ENCODE measurements at places on chromosomes 12 and 14.

DNA sequence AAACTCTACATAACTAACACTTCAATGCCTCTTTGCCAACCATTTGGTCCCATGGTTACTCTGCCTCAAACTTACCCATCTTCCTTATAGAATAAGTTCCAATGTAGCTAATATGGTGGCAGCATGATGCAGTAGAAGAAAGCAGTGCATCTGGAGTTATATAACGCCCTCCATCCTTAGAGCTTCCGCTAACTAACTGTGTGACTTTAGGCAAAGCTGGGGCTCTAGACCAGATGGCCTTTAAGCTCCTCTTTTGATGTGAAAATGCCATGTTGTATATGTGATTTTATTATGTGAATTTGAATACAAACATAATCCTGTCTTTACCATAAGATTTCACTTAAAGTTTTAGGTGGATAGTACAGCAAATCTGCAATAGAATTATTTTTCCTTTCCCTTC is 6.1 kb downstream of the ABCD2 start:
- no peak for DNase-seq

GRCh38 chr12:63304887-63305316 is 153.9 kb upstream of the AVPR1A start:
- DNase-seq, result no peak

- no peak for DNase-seq
Observed at GRCh38 chr12:41264281-41264680, 76.2 kb downstream of the PDZRN4 start.

DNA sequence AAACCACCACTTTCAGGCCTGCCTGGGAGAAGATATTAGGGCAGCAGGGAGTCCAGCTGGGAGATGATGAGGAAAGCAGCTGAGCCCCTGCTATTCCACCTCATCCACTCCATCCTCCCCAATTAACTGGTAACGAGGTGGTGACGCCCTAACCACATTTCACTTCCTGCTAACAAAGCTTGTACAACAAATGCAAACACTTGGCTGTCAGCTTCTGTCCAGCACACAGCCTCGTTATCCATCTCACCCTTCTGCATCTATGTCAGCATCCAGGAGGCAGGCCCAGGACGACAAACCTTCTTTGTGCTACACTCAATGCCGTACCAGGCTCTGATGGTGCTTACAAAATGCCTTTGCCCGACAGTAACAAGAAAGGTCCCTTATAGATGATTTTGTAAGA is 225.4 kb downstream of the APAF1 start:
- DNase-seq, result peak; percentile 41

DNA sequence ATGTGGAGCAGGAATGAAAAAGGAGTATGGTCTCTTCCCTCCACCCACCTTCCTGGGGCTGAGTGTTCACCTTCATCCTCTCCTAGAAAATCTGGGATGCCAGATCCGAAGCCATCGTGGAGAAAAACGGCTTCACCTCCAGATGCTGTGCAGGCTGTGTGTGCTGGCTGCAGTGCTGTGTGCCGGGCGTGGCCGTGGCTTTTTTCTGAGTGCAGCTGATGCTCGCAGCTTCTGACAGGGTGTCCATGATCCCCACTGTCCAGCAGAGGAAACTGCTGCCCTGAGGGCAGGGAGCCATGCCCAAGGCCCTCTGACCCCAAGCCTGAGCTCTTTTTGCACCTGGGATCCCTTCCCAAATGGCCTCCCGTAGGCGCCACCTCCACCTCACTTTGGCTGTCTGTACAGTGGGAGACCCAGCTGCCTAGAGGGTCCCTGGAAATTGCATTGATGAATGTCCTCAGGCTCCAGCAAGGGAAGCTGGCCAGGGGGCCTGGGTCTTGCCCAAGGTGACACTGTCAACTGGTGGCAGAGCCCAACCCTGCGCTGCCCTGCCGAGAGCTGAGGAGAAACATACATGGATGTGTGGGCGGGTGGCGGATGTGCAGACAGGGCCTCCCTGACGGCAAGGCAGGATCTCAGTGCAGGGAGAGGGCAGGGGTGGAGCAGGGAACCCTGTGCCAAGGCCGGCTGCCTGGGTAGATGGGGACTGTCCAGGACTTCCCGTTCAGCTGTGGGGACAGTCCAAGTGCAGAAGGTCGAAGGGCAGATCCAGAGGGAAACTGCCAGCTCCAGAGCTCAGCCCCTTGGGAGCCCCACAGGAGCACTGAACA is 53.3 kb downstream of the BEGAIN start:
- DNase-seq, result no peak

- peak; percentile 96 for DNase-seq
Observed at GRCh38 chr14:24911324-24912109, 138.4 kb downstream of the STXBP6 start.

GRCh38 chr14:21724090-21724973 is 50.7 kb upstream of the OR4E1 start:
- DNase-seq, result no peak

DNA sequence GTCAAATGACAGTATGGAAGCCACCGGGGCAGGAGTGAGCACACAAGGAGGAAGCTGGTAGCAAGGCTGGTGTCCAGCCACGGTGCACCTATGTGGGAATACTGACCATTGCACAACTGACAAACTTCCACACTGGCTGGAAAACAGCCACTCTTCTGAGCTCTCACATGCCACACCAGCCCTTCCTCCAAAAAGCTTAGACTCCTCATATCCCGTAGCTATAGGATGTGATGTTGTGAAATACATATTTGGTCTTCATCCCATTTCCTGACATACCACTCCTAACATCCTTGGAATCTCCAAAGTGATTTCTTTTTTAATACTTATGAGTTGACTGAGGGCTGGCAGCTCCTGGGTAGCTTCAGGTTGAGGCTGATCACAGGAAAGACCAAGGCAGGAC is 103.6 kb downstream of the NTF3 start:
- DNase-seq, result no peak

- DNase-seq, result no peak
Observed at GRCh38 chr14:89844508-89844907, 110.0 kb downstream of the EFCAB11 start.

- DNase-seq, result no peak
Observed at GRCh38 chr14:100662879-100663760, 63.6 kb upstream of the DLK1 start.

GRCh38 chr12:103930787-103931735 is 851 bp downstream of the HSP90B1 start:
- DNase-seq, result no peak

- no peak for DNase-seq
Observed at GRCh38 chr12:78430551-78430950, 434.0 kb upstream of the SYT1 start.

DNA sequence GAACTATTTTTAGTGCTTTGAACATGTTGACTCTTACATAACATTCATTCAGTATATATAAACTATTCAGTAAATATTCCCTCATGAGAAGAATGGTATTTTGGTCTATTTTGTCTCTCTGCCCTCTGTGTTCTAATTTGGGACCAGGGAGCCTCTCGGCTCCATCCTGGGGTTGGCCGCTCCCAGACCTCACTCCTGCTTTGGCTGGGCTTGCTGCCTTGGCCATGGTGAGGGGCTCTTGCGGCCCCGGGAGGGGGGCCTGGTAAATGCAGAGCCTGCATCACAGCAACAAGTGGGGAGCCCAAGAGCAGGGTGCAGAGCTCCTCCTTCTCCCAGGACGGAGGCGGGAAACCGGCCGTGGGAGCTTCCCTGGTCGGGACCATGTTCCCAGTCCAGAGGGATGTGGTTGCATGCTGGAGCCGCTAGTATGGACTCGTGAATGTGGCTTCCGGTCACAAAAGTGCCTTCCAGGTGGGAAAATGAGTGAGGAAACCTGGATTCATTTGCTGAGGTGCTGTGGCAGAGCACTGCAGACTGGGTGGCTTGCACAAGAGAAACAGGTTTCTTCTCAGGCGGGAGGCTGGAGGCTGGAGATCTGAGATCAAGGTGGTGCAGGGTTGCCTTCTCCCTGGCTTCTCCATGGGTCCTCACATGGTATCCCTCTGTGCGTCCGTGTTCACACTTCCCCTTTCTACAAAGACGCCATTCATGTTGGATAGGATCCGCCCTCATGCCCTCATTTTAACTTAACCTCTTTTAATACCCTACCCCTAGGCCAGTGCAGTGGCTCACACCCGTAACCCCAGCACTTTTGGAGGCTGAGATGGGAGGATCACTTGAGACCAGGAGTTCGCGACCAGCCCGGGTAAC is 250.2 kb downstream of the CACNA1C start:
- DNase-seq, result no peak

DNA sequence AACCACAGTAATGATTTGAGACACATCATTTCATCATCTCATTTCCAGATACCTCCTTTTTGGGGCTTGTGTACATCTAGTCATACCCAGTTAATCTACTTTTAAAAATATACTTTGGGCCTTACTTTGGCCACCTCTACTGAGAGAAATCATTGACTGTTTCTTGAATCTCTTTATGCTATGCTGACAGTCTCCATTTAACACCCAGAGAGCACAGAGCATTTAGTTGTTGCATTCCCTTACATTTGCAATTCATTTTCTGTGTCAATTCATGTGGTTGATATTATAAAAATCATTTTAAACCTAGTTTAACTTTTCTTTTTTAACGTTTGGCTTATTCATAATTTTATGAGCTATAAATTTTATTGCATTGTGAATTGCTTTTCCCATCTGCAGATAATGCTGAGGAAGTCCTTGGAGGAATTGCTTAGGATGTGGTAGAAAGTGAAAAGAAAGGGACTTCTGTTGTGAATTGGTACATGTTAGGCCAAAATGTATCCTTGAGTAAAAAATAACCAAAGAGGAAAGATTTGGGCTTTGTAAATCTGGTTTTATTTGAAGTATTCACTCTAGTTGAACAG is 17.0 kb upstream of the SLC15A5 start:
- no peak for DNase-seq

GRCh38 chr12:129150721-129151120 is 297.4 kb downstream of the GLT1D1 start:
- no peak for DNase-seq

GRCh38 chr12:12327802-12328201 is 22.2 kb downstream of the MANSC1 start:
- peak; percentile 80 for DNase-seq

- no peak for DNase-seq
Observed at GRCh38 chr14:64554556-64554955, 4.8 kb downstream of the PPP1R36 start.

DNA sequence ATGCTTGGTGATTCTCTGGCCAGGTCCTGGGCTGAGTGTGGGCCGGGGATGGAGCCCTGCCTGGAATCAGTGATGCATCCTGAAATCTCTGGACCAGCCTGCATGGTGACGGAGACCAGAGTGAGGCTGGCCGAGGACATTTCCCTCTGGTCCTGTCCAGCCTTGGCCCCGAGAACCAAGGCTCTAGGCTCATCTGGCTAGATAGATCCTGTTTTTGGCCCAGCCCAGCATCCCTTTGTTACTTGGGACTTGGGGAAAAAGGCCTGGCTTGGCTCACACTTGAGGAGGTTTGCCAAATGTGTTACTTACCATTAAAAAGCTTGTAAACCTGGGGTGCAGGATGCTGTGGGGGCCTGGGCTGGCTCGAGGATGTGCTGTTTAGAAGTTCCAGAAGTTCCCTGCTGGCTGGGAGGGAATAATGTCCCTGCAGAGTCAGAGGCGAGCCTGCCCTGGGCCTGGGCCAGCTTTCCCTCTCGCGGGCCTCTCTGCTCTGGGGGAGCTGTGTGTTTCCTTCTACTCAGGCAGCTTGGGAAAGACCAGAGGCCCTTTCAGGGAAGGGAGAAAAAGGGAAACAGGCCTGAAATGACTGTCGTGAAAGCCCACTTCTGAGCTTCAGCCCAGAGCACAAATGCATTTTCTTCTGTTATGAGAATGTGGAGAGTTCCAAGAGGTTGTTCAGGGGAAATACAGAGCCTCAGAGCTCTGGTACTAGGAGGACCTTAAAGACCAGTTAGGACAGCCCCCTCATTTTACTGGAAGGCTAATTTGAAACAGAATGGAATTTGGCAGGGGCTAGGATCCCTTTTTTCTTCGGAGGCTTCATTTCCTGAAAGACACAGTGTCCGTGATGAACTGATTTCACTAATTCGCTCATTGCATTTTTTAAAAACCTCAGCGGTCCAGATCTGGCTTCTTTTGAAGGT is 47.2 kb upstream of the CTDSP2 start:
- DNase-seq, result no peak

DNA sequence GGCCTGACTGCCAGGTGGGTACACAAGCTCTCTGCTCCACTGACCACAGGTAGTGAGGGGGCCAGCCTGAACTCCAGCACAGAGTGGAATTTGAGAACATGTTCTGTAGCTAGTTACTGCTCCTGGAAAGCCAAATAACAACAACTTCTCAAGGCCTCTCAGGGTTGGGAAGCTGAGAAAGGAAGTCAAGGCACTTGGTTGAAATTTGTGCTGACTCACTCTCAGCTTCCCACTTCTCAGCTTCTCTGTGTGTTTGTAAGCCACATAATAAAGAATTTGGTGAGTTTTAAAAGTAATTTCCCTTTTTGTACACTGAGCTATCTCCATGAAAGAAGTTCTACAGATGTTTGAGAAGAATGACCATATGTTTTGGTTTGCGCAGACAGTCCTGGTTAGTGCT is 234.9 kb downstream of the KTN1 start:
- no peak for DNase-seq

GRCh38 chr14:89669193-89669592 is 252.2 kb upstream of the FOXN3 start:
- DNase-seq, result no peak

DNA sequence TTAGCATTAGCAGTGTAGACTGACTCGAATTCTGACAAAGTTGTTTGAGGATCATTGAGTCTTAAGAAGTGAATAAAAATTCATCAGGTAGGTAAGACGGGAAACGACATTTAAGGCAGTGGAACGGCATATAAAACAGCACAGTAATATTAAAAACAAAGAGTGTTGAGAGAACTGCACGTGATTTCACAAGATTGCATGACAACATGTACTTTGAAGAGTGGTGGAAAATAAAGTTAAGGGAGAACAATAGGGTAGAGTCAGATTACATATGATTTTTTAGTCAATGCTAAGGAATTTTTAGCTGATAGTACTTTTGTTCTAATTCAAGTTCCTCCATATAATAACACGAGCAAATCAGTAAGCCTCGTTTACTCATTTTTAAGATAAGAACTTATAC is 115.4 kb downstream of the SOX5 start:
- no peak for DNase-seq

DNA sequence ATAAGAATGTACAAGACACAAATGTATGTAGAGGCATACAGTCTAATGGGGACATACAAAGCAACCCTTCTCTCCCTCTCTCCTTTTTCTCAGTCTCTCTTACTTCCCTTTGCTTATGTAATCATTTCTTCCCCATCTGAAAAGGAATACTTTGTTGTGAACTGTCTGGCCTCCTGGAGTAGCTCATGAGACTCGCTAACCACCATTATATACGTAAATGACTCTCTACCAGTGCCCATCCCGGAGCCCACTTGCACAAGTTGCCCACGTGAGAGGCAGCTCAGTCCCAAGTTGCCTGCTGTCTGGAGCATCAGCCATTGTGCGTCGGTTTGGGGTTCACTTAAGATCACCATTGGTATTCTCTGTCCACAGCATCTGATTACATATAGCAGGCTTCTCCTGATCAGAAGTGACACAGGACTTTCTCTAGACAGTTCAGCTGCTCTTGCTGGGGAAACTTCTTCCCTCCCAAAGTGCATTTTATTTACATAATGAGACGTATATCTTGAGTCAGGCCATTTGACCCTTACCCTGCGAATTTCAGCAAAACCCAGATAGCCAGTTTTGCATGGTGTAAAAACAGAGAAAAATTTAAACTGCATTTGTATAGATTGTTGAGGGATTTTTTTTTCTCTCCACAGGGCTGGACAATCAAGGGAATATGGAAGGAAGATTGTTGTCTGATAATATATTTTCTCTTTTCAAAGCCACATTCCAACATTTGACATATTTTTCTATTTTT is 220.7 kb upstream of the EGLN3 start:
- DNase-seq, result no peak

GRCh38 chr14:105487986-105488777 is 1.5 kb downstream of the CRIP1 start:
- DNase-seq, result no peak

- no peak for DNase-seq
Observed at GRCh38 chr12:21301-22189, 45.0 kb upstream of the IQSEC3 start.

All from NCI-H2029 treated with DMSO at 0.1 percent for 48 hours (cell line).